ENCODE measurements at places on chromosomes 5 and 9.

- DNase-seq: no peak
These were observed 11.4 kb upstream of the LECT2 start for GRCh38 chr5:135966165-135966564.

DNA sequence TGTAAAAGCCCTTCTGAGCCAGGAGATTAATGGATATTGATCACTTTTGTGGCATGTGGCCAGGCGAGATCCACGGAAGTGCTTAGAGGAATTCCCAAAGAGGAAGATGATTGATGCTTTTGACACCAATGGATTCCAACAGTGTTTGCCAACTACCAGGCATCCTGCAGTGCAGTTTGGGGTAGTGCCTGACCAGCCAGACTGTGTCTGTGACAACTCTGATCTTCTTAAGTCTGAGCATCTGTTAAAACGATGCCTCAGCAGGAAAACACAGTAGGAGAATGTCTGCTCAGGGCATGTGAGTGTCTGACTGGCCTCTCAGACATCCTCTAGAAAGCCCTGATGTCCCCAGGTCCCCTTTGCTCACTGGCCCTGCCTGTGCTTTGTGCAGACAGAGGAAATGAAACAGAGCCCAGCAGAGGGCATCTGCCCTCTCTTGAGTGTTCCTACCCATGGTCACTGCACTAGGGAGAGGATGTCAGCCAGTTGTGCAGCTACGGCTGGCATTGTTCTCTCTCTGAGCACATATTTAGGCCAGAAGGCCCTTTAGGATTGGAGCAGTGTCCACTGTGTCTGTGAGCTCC is 57.0 kb downstream of the TRPC7 start:
- DNase-seq: no peak

DNA sequence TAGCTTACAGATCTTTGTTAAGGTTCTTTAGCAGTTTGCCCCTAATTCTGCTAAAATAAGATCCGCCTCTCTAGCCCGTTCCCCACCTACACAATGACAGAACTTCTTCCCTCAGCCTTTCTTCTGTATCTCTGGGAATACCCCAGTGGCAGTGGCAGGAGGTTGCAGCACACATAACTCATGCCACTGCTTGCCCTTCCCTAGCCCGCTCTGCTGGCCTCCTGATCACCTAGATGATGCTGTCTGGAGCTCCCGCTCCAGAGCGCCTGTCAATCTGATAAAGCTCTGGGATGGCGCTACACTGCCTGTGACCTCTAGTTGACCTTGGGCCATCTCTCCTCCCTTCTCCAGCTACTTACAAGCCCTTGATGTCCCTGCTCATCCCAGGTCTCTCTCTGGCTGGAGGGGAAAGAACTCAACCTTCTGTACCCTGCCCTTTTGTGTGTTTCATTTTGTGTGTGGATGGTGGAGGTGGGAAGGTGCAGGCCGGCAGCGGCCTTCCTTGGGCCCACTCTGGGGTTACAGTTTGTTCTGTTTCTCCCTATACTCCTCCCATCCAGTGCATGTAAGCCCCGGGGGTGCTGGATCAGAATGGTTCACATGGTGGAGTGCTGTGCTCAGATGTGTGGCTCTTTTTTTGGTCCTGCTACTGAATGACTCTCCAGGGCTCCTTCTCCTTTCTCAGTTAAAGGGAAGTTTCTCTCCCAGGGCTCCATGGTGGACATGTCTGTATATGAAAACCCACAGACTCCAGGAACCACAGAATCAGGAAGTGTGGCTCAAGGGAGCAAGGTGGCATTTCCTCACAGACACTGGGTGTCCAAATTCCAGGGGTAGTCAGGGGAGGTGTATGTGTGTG is 29.1 kb downstream of the MTX3 start:
- no peak for DNase-seq

DNA sequence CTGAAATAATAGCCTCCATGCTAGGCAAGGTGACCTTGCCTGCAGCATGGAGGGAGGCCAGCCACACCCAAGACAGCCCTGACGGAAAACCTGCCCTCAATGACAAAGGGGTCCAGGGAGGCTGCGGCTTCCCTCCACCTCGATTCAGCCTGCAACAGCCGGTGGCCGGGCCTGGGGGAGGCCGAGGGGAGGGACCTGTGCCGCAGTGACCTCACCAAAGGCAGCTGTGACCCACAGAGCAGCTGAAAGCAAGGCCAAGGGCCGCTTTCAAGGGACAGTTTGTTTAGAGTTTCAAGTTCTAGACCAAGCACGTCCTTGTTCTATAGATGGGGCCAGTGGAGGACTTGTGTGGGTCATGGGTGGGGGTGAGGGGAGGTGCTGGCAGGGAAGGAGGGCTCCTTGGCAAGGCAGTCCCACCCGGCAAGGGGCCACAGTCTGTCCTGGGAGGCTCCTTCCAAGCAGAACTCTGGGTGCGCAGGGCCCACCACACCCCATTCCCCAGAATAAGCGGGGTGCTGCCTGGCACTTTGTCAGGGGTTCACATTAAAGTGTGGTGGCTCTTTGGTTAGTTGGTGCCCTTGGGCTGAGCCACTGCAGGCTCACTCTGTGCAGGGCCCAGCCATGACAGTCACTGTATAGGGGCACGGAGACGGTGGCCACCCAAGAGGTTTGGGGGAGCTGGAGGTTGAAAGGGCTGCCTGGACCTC is 226.5 kb downstream of the FANCC start:
- peak; percentile 66 for DNase-seq

GRCh38 chr9:83327323-83327722 is 210.9 kb downstream of the FRMD3 start:
- no peak for DNase-seq

All from sciatic nerve (tissue), 2 donors.